ENCODE measurements at places on chromosomes 5 and 9.
A peak's percentile ranks its signal among the peaks of the same experiment; 100 is the strongest.

DNA sequence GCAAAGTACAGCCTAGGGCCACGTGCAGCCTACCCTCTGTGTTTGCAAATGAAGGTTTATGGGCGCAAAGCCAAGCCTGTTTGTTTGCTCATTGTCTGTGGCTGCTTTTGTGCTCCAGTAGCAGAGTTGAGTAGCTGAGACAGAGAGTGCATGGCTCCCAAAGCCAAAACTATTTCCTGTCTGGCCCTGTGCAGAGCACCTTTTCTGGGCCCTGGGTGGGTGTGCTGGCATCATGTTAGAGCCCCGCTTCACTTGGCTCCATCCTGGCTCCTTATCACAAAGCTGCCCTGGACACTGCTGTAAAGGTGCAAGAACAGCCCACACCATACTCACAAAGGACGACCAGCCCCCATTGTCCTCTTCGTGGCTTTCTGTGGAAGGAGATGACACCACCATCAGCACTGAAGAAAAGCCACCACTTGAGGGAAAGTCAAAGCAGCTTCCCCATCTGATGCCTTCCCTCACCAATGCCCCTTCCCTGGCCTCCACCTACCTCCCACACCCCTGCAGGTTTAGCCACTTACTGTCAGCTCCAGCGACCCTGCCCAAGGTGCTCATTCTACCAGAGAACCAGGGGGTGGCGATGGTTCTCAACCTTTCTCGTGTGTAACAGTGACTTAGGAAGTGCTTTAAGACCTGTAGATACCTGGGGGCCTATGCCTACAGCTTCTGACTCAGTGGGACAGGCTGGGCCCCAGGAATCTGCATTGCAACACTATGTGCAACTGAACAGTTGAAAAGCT lies 23.4 kb downstream of the LCP2 start:
- peak; percentile 18 for DNase-seq

DNA sequence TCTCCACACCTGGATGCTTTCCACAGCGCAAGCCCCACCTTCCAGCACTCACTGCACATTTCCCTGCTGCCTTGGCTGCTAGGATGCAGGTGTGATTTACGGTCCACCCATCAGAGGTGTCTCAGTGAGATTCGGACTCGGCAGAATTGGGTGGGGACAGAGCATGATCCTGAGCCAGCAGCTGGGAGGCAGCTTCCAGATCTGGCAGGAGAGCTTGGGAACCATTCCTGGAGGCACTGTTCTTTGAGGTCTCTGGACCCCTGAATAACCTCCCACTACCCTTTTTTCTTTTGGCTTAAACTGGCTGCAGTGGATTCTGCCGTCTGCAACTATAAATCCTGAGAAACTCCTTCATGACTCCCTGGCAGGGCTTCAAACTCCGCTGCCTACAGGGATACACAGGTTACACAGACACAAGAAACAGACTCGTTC lies 99.6 kb upstream of the PHYKPL start:
- no peak for DNase-seq

DNA sequence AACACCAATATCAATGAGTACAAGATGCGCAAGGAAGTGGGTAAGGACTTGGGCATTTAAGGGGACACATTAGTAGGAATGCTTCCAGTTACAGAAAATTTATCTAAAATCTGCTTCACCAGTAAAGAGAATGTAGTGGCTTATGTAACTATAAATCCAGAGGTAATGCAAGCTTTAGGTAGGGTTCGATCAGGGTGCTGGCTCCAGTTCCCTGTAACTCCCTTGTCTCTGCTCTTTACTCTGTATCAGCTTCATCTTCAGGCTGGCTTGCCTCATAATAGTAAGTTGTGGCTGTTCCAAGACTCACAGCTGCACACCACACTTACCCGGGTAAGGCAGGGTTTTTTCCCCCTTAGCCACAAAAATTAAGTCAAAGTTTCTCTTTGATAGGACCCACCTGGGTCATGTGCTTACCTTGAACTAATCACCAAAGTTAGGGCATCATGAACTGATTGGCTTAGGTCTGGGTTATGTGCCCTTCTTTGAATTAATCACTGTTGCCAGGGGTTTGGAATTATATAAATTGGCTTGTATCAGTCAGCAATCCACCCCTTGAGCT lies 35.5 kb downstream of the ARHGEF37 start:
- DNase-seq = no peak

DNA sequence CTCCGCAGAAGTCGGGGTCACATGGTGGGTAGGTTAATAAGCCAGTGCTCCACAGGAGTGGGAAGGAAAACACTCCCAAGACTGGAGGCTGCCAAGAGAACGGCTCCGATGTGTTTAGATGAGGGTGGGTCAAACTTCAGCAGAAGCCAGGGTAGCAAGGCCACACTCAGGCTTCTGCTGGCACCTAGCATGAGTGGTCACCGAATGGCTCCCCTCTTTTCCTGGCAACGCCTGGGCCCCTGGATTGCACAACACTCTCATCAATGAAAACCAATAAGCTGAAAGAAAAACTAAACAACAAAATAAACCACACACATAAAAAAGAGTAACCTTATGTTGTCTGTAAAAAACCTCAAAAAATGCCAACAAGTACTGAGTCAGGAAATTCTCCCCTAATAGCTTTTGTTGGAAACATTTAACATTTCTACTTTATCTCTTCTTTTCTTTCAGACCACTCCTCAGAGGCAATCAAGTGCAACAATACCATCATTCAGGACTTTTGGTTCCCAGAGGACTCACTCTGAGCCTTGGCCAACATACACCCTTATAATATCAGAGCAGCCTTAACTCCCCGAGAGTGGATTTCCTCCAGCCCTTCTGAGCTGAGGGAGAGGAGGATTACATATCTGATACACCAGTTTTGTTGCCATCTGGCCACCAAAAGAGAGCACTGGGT lies 279.9 kb downstream of the ENC1 start:
- no peak for DNase-seq

DNA sequence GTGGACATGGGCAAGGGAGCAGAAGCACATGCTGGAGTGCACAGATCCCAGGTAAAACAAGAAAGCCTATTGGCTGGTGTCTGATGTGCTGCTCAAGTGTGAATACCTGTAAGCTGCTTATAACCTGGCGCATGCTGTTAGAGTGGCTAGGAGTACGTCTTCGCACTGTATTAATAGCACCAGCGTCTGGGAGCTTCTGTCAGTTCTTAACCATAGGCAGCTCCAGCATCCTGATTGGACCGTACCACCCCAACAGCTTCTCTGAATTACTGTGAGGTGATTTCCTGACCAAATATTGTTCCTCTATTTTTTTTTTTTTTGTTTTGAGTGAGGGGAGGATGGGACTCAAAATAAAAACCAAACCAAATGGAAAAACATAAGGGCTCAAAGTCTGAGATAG lies 987.6 kb downstream of the PTPRD start:
- DNase-seq = no peak

GRCh38 chr9:134165357-134166315 lies 1.3 kb upstream of the RNU6ATAC start:
- DNase-seq = peak; percentile 24

- DNase-seq = peak; percentile 32
Observed at GRCh38 chr5:154366353-154366752, 79.4 kb upstream of the SAP30L start.

DNA sequence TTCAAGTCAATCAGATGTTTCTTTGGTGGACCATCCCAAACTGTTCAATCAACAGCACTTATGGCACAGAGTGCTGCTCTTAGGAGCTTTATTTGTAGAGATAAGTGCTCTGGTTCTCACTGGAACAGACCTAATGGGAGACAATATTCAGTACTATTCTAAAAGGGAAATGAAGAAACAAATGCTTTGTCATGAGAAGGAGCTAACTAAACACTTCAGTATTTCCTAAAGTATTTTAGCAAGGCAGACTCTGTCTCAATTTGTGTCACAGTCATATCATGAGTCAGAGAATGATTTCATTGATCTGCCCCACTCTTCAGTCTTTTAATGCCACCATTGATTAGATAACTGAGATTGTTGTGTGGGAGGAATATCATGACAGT lies 175.3 kb downstream of the SLF1 start:
- DNase-seq = peak; percentile 20

GRCh38 chr5:139058121-139058520 lies 140.0 kb downstream of the SIL1 start:
- DNase-seq = peak; percentile 59

- DNase-seq = no peak
Observed at GRCh38 chr9:125746774-125747052, 460 bp upstream of the PBX3 start.

DNA sequence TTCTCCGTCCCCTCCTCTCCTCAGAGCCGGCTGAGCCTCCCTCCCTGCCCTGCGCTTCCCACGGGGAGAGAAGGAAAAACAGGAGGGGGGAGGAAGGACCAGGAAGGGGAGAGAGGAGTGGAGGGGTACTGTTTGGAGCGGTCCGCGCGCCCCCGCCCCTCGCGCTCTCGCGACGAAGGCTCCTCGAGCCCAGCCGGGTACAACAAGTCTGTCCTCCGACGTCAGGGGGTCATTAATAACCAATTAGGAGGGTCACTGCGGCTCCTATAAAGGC lies 480 bp upstream of the PRDM12 start:
- DNase-seq = no peak

- peak; percentile 61 for DNase-seq
Observed at GRCh38 chr5:138468133-138468965, 3.1 kb downstream of the EGR1 start.

DNA sequence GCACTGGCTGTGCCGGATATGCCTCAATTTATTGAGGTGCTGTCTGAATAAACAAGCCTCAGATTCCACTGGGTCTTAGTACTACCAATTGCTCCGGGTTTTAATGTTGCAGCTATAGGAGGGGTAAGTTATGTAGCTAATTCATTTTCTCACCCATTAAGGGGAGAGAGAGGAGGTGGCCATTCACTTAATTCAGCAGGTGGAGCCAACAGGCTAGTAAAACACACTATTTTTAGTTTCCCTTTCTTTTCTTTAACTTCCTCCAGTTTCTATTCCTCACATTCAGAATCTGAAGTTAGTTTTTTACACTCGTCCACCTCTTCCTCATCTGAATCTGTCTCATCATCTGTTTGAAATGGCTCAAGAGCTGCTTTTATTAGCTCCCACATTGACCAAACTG lies 105.6 kb upstream of the CDH10 start:
- no peak for DNase-seq

DNA sequence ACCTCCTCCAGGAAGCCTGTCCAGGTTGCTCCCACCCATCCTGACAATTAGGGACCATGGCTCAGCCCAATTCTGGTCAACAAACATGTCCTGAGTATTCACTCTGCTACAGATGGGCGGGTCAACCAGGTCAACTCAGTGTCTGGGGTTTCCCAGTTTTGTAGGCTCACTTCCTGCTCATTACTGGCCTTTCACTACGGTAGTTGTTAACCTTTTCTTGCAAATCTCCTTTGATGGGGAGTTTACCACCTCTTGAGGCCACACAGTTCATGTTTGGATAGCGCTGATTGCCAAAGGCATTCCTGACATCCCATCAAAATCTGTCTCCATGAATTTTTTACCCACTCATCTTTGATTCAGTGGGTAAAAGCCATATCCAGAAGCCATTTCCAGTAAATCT lies 13.8 kb downstream of the TMEM8B start:
- DNase-seq = no peak
